Kidney (tissue), 22 donors: ENCODE measurements at places on chromosomes 11 and 22. TPM values are rescaled to one million over a fixed set of nuclear protein-coding genes. Genes with fewer than 3 reads are reported as not detected.

GRCh38 chr11:134358165-134358855 lies 26.5 kb downstream of the GLB1L2 start:
- H3K27me3 ChIP-seq = no peaks in the 10 kb centered on the region
- no peak overlapping the region for H3K4me3 ChIP-seq
- no peaks in the 10 kb centered on the region for H3K4me1 ChIP-seq
- peak; percentile 23 for DNase-seq

DNA sequence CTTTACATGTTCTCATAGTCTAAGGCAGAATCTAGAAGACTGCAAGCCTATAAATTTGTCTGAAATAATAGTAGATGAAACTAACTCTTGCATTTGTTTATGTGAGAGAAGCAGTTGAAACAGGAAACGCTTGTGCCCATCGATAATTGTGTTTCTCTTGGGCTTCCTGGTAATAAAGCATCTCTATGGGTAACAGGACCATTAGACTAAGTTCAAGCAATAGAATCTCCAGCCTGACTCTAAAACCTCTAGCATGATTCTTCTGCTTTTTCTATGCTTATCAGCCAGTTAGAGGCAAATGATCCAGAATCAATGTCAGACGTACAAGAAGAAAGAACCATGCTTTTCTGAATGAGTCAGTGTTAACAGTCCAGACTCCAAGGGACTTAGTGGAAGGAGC lies 1734.4 kb downstream of the LRRC4C start:
- no peaks in the 10 kb centered on the region for H3K27me3 ChIP-seq
- H3K36me3 ChIP-seq = no peaks in the 10 kb centered on the region
- DNase-seq = no peak
- no peak overlapping the region for H3K27ac ChIP-seq

DNA sequence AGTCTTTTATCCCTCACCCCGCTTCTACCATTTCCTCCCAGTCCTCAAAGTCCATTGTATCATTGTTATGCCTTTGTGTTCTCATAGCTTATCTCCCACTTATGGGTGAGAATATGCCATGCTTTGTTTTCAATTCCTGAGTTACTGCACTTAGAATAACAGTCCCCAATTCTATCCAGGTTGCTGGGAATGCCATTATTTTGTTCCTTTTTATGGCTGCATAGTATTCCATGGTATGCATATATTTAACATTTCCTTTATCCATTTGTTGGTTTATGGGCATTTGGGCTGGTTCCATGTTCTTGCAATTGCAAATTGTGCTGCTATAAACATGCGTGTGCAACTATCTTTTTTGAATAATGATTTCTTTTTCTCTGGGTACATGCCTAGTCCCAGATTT lies 114.9 kb downstream of the VPREB1 start:
- no peaks in the 10 kb centered on the region for H3K4me1 ChIP-seq
- DNase-seq = no peak
- H3K4me3 ChIP-seq = no peak overlapping the region
- H3K27me3 ChIP-seq = no peaks in the 10 kb centered on the region
- H3K36me3 ChIP-seq = no peaks in the 10 kb centered on the region
- H3K27ac ChIP-seq = no peak overlapping the region

- DNase-seq = no peak
- H3K27ac ChIP-seq = no peak overlapping the region
- no peaks in the 10 kb centered on the region for H3K4me1 ChIP-seq
- no peak overlapping the region for H3K4me3 ChIP-seq
- H3K36me3 ChIP-seq = no peaks in the 10 kb centered on the region
- peaks cover 3% of the 10 kb centered on the region for H3K27me3 ChIP-seq
Measured at GRCh38 chr11:134837166-134837886, 425.3 kb upstream of the B3GAT1 start.

DNA sequence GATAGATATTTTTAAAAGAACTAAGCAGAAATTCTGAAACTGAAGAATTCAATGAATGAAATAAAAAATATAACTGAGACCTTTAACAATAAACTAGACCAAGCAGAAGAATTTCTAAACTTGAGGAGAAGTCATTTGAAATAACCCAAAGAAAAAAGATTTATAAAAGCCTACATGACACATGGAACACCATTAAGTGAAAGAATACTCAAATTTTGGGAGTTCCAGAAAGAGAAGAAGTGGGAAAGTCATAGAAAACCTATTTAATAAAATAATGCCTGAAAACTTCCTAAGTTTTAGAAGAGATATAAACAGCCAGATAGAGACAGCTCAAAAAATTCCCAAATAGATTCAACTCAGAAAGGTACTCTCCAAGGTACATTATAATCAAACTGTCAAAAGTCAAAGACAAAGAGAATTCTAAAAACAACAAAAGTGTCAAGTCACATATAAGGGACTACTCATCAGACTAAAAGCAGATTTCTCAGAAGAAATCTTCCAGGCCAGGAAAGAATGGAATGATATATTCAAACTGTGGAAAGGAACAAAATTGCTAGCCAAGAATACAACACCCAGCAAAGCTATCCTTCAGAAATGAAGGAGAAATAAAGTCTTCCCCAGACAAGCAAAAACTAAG lies 72.9 kb upstream of the GNAZ start:
- H3K27me3 ChIP-seq = no peaks in the 10 kb centered on the region
- H3K4me3 ChIP-seq = no peak overlapping the region
- H3K36me3 ChIP-seq = no peaks in the 10 kb centered on the region
- no peak overlapping the region for H3K27ac ChIP-seq

GRCh38 chr11:82924522-82925224 lies 23.1 kb downstream of the DDIAS start:
- DNase-seq = no peak
- H3K27me3 ChIP-seq = no peaks in the 10 kb centered on the region
- no peaks in the 10 kb centered on the region for H3K4me1 ChIP-seq
- H3K4me3 ChIP-seq = no peak overlapping the region
- no peak overlapping the region for H3K27ac ChIP-seq

DNA sequence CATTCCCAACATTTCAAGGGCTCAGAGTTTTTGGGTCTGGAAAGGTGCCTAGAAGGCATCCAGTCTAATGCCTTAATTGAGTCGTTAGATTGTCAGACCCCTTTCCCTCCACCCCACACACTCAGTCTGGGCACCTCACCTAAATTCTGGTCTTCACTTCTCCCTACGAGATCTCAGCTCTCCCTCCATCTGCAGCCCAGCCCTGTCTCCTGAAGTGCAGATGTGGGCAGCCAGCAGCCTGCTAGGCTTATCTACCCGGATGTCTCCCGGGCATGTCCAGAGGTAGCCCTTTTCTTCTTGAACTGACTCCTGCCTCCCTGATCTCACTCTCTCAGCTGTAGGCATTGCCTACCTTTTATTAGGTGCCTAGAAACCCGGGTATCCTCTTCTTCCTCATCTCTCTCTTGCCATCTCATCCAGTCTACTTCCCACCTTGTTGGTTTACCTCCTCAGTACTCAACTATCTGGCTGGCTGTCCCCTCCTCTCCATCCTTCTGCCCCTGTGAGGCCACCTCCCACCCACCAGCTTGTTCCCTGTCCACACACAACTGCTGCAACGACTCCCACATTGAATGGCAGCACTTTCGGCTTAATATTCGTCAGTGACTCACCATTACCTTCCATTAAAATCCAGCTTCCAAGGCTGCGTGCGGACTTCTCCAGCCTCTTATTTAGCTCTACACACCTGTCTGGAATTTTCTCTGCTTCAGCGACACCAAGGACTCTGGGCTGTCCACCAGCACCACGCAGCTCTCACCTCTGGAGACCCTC lies 6.2 kb downstream of the SEPTIN3 start:
- DNase-seq = no peak
- no peaks in the 10 kb centered on the region for H3K4me1 ChIP-seq
- no peak overlapping the region for H3K27ac ChIP-seq
- no peaks in the 10 kb centered on the region for H3K36me3 ChIP-seq

DNA sequence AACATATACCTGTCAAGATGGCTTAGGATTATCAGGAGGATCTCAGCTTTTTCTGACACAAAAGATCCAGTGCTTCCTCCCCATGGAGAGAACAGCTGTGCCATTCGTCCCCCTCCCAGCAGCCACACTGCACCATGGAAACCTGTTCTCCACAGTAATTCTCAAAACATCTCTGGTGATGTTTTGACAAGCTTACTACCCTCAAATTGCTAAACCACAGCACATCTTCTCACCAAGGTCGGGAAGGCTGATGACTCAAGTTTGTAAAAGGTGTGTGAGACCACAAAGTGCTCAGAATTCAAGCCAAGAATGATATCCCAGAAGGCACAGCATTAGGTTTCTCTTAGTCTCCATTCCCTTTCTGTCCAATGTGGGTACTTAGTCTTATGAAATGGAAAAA lies 3.9 kb upstream of the RAB38 start:
- no peaks in the 10 kb centered on the region for H3K27me3 ChIP-seq
- H3K36me3 ChIP-seq = no peaks in the 10 kb centered on the region
- no peak for DNase-seq
- H3K4me1 ChIP-seq = peaks cover under 1% of the 10 kb centered on the region
- H3K27ac ChIP-seq = no peak overlapping the region

GRCh38 chr11:115220911-115221310 lies 283.3 kb downstream of the CADM1 start:
- H3K4me3 ChIP-seq = no peak overlapping the region
- H3K4me1 ChIP-seq = no peaks in the 10 kb centered on the region
- DNase-seq = no peak
- no peaks in the 10 kb centered on the region for H3K27me3 ChIP-seq

DNA sequence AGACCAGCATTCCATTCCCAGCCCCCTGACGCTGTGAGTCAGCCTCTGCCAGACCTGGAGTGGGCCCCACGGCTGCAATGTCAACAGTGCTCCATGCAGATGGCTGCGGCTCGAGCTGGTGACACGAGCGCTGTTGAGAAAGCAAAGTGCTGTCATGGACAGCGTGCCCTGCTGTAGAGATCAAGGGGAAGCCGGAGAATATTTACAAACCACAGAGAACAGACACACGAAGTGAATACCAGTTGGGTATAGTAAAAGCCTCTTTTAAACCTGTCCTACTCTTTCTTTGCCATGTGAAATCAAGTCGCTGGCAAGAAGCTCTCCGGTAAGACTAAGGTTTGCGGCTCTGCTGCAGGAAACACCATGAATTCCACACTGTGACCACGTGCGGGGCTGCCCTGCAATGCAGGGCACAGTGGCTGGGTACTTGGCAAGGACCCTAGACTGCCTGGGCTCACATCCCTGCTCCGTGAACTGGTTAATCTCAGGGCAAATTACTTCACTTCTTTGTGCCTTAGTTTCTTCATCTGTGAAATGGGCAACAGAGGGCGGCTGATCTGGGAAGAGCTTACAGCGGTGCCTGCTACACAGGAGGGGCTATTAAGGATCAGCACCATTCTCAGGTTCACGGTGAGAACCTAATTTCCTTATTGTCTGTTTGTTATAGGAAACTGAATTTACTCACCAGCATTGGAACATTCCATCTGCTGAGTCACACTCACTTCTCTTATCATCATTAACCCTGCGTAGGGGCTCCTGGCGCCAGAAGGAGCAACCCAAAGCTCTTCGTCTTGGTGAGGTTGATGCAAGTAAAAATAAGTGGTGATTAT lies 27.8 kb upstream of the ELFN2 start:
- no peak overlapping the region for H3K27ac ChIP-seq
- H3K4me3 ChIP-seq = no peak overlapping the region
- no peaks in the 10 kb centered on the region for H3K27me3 ChIP-seq
- no peak for DNase-seq

- H3K4me1 ChIP-seq = no peaks in the 10 kb centered on the region
- H3K27ac ChIP-seq = no peak overlapping the region
- H3K4me3 ChIP-seq = no peak overlapping the region
- no peaks in the 10 kb centered on the region for H3K36me3 ChIP-seq
Measured at GRCh38 chr11:131470216-131470925, 100.0 kb downstream of the NTM start.

- H3K36me3 ChIP-seq = no peaks in the 10 kb centered on the region
- H3K27me3 ChIP-seq = no peaks in the 10 kb centered on the region
- no peak overlapping the region for H3K27ac ChIP-seq
- H3K4me3 ChIP-seq = no peak overlapping the region
- H3K4me1 ChIP-seq = no peaks in the 10 kb centered on the region
Measured at GRCh38 chr22:48331691-48332220, 1495.9 kb downstream of the BRD1 start.

- H3K36me3 ChIP-seq = no peaks in the 10 kb centered on the region
- no peak for DNase-seq
- H3K4me3 ChIP-seq = no peak overlapping the region
- H3K4me1 ChIP-seq = no peaks in the 10 kb centered on the region
- no peaks in the 10 kb centered on the region for H3K27me3 ChIP-seq
Measured at GRCh38 chr11:23688835-23689234, 808.0 kb upstream of the LUZP2 start.

DNA sequence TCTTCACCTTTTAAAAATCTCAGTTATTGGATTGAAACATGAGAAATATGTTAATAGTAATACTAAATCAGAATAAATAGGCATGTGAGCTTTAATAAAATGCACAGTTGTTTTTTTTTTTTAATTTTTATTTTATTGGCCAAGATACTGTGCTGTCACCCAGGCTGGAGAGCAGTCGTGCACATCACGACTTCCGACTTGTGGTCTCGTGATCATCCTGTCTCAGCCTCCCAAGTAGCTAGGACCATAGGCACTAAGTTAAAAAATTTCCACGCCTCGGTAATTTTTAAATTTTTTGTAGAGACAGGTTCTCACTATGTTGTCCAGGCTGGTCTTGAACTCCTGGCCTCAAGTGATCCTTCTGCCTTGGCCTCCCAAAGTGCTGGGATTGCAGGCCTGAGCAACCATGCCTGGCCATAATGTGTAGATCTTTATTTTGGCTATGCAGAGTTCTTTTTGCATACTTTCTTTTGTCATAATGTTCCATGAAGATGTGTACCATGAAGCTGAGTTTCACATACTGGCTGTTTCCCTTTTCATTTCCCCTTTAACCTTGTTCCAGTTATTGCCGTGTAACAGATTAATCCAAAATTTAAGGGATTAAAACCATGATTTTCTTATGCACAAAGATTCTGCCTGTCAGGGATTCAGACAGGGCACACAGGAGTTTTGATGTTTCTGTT lies 16.0 kb downstream of the CAPRIN1 start:
- H3K36me3 ChIP-seq = peaks cover 5% of the 10 kb centered on the region
- H3K27ac ChIP-seq = no peak overlapping the region
- no peak overlapping the region for H3K4me3 ChIP-seq
- DNase-seq = no peak

DNA sequence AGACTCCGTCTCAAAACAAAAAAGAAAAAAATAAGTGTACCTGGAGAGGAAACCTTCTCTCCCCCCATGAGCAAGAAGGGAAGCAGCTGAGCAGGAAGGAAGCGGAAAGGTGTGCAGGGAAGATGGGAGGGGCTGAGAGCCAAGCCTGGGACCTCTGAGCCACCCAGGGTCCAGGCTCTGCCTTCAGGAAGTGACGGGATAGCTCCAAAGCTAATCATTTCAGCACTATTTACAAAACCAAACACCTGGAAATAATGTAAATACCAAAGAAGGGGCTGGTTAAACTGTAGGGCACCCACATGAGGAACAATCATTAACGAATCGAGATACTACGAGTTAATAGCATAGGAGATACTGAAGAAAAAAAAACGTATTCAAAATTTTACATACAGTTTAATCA lies 27.9 kb downstream of the ARRB1 start:
- H3K36me3 ChIP-seq = no peaks in the 10 kb centered on the region
- H3K4me1 ChIP-seq = peaks cover 3% of the 10 kb centered on the region
- H3K4me3 ChIP-seq = no peak overlapping the region
- H3K27ac ChIP-seq = no peak overlapping the region

- H3K4me3 ChIP-seq = no peak overlapping the region
- no peaks in the 10 kb centered on the region for H3K27me3 ChIP-seq
- peaks cover 9% of the 10 kb centered on the region for H3K4me1 ChIP-seq
- H3K36me3 ChIP-seq = no peaks in the 10 kb centered on the region
Measured at GRCh38 chr11:46364056-46364455, 16.8 kb downstream of the DGKZ start.

- no peak overlapping the region for H3K4me3 ChIP-seq
- DNase-seq = no peak
- H3K4me1 ChIP-seq = no peaks in the 10 kb centered on the region
- no peaks in the 10 kb centered on the region for H3K36me3 ChIP-seq
Measured at GRCh38 chr22:37062702-37063381, 11.3 kb downstream of the KCTD17 start.

The NXPE1 gene
- 0.25 TPM for total RNA-seq

The OR5D16 gene
- total RNA-seq = not detected

The CHST1 gene
- 2.8 TPM for total RNA-seq

The RASL10A gene
- total RNA-seq = 1.2 TPM

The SOX6 gene
- 47.3 TPM for total RNA-seq

The CFAP300 gene
- total RNA-seq = 8.2 TPM
